ENCODE measurements at places on chromosomes 7 and 10.

DNA sequence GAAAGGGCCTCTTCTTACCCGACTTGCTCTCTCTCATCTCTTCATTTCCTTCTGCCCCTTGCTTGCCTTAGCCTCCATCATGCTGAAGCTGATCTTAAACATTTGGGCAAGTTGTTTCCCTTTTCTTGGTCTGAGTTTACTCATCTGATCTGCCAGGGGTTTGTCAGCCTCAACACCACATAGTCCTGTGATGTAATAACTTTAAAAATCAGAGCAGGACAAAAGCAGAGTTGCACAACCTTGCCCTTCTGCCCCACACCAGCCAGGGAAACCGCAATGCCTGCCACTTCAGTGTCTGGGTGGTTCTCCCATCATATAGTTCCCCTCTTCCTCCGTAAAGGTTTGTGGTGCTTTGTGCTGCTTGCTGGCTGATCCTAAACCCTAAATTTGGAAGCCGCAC is 9.9 kb upstream of the LIPM start:
- DNase-seq, result no peak

DNA sequence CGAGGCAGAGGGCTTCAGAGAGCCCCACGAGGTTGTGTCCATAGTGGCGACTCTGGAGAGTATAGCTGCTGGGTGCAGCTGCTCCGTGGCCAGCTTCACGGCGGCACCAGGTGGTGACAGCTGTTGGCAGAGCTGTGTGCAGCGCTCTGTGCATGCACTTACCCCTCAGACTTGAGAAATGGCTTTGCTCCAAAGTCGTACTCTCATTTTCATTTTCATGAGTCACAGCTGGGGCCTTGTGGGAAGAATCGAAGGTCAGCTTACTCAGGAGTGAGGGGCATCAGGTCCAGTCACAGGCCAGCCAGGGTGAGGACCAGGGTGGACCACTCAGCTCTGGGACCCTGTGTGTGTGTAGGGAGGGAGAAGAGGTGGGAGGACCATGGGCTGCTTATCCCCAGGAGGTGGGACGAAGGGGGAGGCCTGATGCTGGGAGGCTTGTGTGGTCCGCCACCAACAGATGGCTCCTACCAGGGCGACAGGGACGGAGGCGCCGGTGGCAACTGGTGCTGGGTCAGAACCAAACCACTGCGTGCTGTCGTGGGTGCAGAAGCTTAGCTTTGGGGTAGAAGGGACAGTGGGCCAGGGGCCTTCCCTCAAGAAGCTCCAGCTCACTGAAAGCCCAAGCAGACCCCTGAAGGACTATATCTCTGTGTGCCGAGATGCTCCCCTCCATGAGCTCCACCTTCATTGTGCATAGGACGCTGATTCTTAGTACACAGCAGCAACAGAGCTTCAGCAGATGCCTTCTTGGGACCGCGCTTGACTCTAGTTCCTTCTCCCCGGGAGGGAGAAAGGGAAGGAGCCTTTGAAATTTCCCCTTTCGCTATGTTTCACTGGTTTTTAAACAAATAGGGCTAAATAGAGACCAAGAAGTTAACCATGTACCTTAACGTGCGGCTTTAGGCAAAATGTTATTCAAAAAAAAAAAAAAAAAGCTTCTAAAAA is 225.0 kb downstream of the CELF2 start:
- DNase-seq, result no peak

- no peak for DNase-seq
These were observed 48.5 kb downstream of the MYL10 start for GRCh38 chr7:101580596-101580995.

GRCh38 chr7:13414661-13415107 is 574.8 kb downstream of the ETV1 start:
- no peak for DNase-seq

GRCh38 chr10:66538908-66539307 is 386.9 kb upstream of the LRRTM3 start:
- DNase-seq, result no peak
